ENCODE measurements at places on chromosomes 13 and 19.

DNA sequence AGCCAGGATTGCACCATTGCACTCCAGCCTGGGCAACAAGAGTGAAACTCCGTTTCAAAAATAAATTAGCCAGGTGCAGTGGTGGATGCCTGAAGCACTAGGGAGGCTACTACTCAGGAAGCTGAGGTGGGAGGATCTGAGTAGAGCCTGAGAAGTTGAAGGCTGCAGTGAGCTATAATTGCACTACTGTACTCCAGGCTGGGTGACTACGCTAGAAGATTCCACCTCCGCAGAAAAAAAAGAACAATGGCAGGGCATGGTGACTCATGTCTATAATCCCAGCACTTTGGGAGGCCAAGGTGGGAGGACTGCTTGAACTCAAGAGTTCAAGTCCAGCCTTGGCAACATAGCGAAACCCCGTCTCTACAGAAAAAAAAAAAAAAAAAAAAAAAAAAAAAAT, 20.5 kb downstream of the HAUS8 start:
- DNase-seq: no peak

GRCh38 chr19:33644284-33644836, 22.6 kb downstream of the CHST8 start:
- no peak for DNase-seq

- DNase-seq: no peak
Observed at GRCh38 chr19:35334144-35334753, 5.3 kb downstream of the CD22 start.

GRCh38 chr13:44542361-44542760, 33.8 kb downstream of the TSC22D1 start:
- no peak for DNase-seq

GRCh38 chr13:21079761-21080592, 18.6 kb upstream of the LATS2 start:
- DNase-seq: no peak

- no peak for DNase-seq
Observed at GRCh38 chr19:16038196-16038695, 38.0 kb upstream of the TPM4 start.

- no peak for DNase-seq
Observed at GRCh38 chr13:21567714-21568113, 36.3 kb downstream of the MICU2 start.

DNA sequence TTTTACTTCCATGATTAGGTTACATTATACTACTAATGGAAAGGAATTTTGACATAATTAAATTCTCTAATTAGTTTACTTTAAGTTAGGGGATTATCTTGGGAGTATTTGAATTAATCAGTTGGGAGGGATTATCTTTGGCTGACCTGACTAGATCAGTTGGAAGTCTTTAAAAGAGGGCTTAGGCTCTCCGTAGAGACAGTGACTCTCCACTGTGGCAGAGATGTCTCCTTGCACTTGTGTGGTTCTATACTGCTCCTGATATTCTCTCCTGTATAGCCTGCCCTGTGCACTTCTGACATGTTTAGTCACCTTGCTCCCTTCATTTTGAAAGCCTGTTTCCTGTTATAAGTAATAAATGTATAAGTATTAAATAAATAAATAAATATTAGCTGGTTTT, 1612.3 kb upstream of the PRR20A start:
- no peak for DNase-seq

DNA sequence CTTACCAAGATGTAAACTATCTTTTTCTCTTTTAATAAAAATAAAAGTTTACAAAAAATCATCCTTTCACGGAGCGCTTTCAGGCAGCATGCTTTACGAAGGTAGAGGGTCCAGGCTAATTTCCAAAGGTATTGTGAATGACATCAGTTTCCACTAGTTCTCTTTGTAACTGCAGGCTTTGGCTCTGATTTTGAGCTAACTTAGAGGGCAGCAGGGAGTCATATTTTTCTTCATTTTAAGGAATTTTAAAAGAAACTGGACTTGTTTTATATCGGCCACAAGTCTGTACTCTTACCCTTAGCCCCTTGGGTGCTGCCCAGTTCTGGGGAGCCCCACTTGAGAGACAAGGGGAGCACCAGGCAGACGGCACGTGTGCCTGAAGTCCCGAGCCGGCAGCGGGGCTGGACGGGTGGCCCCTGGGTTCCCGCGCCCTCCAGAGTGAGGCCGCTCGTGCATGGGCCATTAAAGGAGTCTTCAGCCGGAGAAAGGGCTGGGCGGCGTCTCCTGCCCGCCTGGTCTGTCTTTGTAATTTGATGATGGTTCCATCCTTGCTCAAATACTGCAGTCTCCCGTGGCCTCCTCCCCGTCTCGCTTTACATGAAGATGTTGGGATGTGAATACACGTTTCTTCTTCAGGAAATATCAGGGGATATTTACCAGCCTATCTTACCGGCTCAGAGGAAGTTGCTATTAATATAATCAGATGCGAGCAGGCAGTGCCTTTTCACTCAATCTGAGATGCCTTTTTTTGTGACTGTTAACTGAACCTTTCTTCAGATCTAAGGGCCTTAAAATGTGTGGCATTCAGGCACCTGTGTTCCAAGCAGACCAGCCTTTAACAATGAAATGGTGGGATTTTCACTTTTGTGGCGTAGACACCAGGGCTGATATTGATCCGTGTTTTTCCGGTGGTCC, 67.4 kb downstream of the GGACT start:
- no peak for DNase-seq

DNA sequence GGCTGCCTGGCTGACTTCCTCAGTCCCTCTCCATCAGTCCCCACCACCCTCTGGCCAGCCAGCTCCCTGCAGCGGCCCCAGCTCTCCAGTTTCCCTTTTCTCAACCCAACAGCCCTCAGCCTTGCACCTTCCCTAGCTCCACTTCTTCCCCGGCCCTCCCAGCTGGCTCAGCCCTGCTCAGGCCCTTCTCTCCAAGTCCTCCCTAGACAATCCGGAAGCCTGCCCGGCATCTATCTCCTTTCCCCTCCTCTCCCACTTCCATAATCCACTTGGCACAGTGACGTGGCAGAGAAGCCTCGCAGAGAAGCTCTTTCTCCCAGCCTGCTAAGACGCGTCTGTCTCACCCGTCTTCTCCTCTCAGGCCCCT, 1.1 kb downstream of the UBXN6 start:
- DNase-seq: no peak

DNA sequence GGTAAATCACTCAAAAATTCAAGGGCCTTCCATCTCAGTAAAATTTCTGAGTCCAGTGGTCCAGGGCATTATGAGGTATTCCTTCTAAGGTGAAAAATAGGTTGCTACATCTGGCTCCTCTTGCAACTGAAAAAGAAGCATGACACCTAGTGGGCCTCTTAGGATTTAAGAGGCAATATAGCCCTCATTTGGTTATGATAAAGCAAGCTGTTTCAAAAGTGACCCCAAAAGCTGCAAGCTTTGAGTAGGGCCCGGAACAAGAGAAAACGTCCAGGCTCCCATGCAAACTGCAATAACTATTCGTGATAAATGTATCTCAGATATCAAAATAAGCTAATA, 1910.2 kb upstream of the PRR20A start:
- no peak for DNase-seq

- DNase-seq: no peak
Observed at GRCh38 chr13:83883061-83883523, 818 bp upstream of the SLITRK1 start.

- peak; percentile 26 for DNase-seq
Observed at GRCh38 chr19:34345947-34346351, 19.0 kb upstream of the GPI start.

DNA sequence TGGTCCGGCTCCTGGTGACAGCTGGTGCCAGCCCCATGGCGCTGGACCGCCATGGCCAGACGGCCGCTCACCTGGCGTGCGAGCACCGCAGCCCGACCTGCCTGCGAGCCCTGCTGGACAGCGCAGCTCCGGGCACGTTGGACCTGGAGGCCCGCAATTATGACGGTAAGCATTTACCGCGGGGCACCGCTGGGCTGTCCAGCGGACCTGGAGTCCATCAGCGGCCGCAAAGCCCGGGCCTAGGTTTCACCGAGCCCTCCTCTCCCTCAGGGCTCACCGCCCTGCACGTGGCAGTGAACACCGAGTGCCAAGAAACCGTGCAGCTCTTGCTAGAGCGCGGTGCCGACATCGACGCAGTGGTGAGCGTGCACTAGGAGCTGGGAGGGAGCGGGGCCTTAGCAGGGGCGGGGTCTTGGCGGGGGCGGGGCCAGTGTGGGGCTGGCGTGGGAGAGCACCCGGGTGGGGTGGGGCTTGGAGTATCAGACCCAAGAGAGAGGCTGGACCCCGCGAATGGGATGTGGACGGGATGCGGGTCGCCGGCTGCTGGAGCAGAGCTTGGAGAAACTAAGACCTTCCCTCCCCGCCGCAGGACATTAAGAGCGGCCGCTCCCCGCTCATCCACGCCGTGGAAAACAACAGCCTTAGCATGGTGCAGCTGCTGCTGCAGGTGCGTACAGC, 8.7 kb downstream of the BCL3 start:
- DNase-seq: no peak

DNA sequence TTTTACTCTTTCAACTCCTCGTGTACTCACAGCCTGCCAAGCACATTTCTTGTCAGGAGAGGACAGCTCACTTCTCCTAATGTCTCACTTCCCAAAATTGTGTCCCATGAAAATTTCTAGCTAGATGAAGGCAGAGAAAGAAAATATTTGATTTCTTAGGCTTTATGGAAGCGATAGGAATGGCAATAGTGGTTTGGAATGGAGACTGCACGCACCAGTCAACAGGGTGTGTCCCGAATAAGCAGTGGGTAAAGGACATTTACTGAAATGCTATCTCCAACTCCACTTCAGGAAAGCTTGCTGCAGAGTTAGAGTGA, 321 bp upstream of the ZNF222 start:
- no peak for DNase-seq

DNA sequence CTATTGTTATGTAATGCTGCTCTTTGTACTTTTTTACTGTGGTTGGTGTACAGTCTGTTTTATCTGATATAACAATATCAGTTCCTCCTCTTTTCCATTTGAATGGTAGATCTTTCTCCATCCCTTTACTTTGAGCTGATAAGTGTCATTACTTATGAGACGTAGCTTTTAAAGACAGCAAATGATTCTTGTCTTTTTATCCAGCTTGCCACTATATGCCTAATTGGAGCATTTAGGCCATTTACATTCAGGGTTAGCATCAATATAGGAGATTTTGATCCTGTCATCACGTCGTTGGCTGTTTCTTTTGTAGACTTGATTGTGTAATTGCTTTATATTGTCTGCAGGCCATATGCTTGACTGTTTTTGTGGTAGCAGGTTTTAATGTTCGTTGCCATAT, 894.2 kb upstream of the ATXN8OS start:
- no peak for DNase-seq

- DNase-seq: no peak
Observed at GRCh38 chr13:94176561-94176960, 302.9 kb downstream of the DCT start.

GRCh38 chr19:3025549-3025886, 3.6 kb downstream of the TLE2 start:
- no peak for DNase-seq

DNA sequence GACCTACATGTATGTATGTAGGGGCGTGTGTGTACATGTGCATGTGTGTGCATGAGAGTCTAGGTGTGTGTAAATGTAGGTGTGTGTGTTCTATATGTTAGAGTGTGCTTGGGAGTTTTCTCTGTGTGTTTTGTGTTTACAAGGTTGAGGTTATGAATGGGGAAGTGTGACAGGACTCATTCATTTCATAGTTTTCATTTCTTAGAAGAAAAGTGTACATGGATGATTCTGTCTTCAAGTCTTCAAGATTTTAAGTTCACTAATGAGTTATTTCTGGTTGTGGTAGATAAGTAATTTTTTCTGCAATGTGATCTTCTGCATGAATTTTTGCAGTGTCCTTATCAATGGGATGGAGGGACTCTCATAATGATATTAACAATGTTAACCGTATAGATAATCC, 118.2 kb upstream of the SLC10A2 start:
- DNase-seq: no peak

GRCh38 chr19:45765702-45766295, 3.3 kb downstream of the SIX5 start:
- no peak for DNase-seq

GRCh38 chr19:41706741-41707501, 1.5 kb upstream of the CEACAM5 start:
- peak; percentile 82 for DNase-seq

DNA sequence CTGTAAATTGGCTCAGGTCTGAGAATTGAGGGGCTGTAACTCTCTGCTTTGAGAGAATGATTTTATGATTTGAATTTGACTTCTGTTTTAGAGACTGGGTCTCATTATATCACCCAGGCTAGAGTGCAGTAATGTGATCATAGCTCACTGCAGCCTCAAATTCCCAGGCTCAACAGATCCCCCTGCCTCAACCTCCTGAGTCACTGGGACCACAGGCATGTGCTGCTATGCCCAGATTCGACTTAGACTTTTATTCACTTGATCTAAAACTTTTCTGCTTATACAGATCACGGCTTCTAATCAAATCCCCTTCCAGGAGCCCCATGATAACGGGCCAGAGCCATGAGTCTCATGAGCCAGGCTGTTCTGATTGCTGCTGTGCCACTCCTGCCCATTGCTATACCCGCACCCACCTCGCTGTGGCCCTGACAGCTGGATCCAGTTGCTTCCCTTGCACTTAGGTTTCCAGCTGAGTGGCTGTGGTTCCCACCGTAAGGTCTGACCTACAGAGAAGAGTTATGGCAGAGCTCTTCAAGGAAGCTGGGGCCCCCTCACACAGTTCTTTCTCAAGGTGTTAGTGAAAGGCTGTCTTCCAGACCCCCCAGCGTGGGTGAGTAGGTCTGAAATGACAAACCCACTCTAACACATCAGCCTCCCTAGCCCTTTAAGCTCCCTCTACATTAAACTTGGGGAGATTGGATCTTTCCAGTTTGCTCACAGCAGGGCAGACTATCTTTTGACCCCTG, 251.2 kb upstream of the SGCG start:
- no peak for DNase-seq

DNA sequence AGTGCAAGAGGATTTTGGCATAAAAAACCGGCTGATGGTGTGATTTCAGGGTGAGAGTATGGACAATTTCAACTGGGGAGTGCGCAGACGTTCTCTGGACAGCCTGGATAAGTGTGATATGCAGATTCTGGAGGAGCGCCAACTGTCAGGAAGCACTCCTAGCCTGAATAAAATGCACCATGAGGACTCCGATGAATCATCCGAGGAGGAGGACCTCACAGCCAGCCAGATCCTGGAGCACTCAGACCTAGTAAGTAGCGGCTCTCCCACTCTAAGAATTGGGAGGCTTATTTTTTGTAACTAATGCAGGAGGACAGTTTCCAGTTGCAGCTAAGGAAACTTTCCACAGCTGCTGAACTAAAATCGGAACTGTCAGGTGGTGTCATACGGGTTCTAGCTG, 53.6 kb downstream of the ZAR1L start:
- no peak for DNase-seq

- no peak for DNase-seq
Observed at GRCh38 chr13:47206111-47206510, 309.3 kb upstream of the HTR2A start.

- no peak for DNase-seq
Observed at GRCh38 chr19:38049105-38049649, 142.2 kb downstream of the SIPA1L3 start.

- no peak for DNase-seq
Observed at GRCh38 chr19:53183146-53183764, 9.9 kb downstream of the ZNF665 start.

DNA sequence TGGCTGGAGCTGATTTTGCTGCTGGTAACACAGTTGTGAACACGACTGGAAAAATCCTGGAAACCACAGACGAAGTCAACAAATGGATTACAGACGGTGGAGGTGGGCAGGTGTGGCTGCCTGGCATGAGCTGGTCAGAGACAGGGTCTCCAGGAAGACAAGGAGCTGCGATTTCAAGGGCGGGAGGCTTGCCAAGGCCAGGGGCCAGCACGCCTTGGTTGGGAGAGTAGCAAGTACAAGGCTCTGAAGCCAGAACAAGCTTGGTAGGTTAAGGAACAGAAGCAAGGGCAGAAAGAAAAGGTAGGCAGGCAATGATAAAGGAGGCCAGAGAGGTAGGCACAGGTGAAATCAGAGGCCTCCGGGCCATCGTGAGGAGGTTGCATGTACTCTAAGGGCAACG, 50.7 kb upstream of the AMER2 start:
- no peak for DNase-seq
